GM13976 (cell line): ENCODE measurements at places on chromosomes 1 and 21.

- DNase-seq: no peak
Measured at GRCh38 chr21:42007356-42007940, 2.7 kb downstream of the ZBTB21 start.

GRCh38 chr21:30391492-30392025 is 4.3 kb upstream of the KRTAP13-1 start:
- DNase-seq: no peak

DNA sequence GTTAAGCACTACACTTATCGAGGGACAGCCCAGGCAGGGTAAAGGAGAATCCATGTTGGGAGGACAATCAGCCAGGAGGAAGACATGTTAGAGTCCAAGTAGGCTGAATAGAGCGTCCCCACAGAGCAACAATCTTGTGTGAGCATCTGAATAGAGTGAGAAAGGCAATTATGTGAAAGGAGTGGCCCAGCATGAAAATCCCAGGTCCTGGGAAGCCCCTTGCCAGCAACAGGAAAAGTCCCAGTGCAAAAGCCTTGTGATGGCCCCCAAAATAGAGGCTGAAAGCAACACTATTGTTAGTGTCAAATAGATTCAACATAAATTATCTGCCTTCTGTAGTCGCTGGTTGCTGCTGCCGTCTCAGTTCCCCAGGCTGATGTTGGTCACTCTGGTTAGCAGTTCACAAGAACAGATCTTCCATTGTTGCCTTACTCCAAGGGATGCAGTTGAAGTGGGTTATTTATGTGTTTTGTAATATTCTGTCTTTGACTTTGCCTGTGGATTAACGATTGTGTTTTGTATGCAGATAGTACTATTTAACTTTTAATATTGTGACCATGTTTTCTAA is 12.1 kb upstream of the ABL2 start:
- no peak for DNase-seq

DNA sequence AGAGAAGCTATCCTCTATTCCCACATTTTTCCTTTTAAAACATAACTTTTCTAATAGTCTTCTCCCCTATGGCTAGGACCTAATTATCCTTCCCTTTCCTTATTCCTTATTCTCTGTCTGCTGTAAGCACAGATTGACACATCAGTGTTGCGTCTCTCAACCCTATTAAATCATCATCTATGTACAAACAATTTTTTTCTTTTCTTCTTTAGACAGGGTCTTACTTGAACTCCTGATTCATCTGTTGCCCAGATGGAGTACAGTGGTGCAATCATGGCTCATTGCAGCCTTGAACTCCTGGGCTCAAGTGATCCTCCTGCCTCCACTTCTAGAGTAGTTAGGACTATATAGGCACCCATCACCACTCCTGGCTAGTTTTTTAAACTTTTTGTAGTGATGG is 8.3 kb downstream of the KLHDC9 start:
- DNase-seq: no peak

- DNase-seq: no peak
Measured at GRCh38 chr1:164706606-164706987, 147.6 kb downstream of the PBX1 start.

DNA sequence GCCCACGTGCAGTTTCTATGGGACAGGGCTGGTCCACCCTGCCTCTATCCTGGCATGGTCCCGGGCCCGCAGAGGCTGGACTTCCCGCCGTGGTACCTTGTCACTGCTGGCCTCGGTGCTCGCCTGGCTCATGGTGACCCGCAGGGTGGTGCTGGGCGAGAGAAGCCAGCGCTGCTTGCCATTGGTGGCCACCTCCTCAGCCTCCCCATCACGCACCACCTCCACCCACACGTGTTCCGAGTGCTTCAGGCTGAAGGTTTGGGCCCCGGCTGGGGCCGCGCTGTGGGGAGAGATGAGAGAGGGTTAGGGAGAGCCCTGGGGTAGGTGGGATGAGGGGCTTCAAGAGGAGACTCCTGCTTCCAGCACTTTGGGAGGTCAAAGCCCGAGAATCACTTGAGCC is 14.5 kb downstream of the PADI2 start:
- no peak for DNase-seq

- no peak for DNase-seq
Measured at GRCh38 chr1:73868810-73869336, 329.1 kb downstream of the LRRIQ3 start.

DNA sequence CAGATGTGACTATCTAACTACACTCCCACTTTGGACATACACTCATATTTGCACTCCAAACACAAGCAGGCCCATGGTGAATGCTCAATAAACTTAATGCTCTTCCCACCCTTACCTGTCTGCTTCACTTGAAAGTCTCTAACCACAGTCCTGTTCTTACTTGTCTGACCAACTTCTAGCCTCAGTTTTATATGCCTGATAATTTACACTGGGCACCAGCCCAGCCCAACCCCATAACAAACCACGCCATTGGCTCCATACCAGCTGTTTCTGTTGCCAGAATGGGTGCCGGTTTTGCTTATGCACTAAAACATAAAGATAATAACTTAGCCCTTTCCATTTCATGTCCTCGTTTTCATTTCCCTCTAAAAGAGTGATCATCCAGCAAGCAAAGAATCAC is 395.4 kb downstream of the NTNG1 start:
- DNase-seq: no peak

DNA sequence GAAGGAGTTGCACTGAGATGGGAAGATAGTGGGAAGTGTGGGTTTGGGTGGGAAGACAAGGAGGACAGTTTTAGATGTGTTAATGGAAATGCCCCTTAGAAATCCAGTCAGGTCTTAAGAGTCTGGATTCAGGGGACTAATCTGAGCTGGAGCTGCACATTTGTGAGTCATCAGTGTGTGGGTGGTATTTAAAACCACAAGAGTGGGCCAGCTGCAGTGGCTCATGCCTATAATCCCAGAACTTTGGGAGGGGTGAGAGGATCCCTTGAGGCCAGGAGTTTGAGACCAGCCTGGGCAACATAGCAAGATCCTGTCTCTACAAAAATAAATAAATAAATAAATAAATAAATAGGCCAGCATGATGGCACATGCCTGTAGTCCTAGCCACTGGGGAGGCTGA is 40.9 kb upstream of the SLC6A9 start:
- DNase-seq: no peak

DNA sequence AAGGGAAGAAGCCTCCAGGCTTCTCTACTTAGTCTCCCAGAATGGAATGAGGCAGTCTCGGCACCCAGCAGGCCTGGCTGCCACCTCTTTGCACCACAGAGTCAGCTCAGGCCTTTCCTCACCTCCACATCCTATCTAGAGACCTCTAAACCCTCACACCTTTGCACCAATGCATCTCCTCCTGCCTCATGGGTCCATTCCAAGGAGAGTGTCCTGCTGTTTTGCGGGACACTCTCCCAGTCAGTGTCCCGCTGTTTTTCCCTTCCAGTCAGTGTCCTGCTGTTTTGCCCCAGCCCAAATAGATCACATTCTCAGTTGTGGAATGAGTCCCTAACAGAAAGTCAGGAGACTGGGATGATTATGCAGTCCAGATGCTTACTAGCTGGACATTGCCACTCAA is 185.6 kb upstream of the CAMK1G start:
- no peak for DNase-seq

DNA sequence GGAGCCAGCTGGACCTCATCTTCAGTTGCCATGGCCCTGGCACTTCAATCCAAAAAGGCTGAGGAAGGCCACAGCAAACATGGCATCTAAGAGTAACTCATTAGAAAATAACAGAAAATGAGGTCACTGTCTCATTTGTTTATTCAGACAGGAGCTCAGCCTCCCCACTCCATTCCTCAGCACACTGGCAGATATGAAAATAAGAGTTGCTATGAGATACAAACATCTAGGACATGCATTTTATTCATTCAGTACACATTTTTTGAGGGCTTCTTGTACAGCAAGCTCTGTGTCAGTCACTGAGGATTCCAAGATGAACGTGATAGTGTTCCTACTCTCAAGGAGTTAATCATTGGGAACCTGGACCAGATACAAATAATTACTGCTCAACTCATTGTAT is 32.7 kb upstream of the TMEM125 start:
- no peak for DNase-seq

- no peak for DNase-seq
Measured at GRCh38 chr1:37634244-37634991, at the start of gene RSPO1. Gene RSPO1, minus strand, starts transcription at chr1:37634892. Its CDS starts 5,231 bp downstream, at chr1:37629661.

DNA sequence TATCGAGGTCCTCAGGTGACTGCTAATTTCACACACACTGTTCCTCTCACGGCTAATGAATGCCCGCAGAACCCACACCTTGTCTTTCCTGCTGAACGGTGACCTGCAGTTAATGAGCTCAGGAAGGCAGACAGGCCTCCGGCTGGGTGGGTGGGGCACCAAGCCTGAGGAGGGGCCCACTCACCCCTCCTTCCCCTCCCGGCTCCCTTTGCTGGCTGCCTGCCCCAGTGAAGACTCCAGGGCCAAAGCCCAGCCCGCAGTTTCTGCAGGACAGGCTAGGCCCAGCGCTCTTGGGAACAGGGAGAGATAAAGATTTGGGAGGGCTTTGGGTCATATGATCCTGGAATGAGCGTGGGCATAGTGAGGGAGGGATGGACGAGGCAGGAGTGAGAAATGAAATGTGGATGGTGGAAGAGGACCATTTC is 26.4 kb downstream of the FOXO6 start:
- DNase-seq: no peak

- DNase-seq: peak; percentile 37
Measured at GRCh38 chr1:199041173-199041914, 402.5 kb downstream of the PTPRC start.

DNA sequence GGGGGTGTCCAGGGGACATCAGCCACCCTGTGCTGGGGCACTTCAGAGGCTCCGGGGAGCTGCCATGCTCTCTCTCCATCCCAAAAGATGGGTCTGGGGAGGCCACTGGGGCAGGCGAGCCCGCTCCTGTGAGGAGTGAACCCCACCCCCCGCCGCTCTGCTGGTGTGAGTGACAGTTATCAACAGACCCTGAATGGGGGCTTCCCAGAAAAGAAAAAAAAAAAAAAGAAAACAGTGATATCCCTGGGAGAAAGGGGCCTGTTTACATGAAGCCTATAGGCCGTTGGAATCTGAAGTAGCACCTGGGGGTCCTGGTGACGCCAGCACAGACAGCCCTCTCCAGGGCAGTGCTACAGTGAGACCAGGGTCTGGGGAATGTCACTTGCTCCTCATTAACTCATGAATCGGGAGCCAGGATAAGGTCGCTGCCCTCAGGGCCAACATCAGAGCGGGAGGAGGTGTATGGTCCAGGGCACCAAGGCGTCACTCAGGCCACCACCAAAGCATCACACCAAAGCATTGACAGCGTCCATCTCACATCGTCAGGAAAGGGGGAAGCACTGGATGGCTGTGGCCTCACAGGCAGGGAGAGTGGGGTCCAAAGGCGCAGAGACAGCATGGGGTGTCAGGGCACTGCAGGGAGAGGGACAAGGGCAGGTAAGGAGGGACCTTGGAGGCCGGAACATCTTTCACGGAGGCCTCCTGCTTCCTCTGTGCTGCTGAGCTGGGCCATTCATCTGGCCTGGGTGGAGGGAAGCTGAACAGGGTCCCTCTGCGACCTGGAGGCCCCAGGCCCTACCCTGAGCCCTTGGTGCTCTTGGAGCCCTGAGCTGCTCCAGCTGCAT is 8.4 kb upstream of the NPHP4 start:
- DNase-seq: no peak

DNA sequence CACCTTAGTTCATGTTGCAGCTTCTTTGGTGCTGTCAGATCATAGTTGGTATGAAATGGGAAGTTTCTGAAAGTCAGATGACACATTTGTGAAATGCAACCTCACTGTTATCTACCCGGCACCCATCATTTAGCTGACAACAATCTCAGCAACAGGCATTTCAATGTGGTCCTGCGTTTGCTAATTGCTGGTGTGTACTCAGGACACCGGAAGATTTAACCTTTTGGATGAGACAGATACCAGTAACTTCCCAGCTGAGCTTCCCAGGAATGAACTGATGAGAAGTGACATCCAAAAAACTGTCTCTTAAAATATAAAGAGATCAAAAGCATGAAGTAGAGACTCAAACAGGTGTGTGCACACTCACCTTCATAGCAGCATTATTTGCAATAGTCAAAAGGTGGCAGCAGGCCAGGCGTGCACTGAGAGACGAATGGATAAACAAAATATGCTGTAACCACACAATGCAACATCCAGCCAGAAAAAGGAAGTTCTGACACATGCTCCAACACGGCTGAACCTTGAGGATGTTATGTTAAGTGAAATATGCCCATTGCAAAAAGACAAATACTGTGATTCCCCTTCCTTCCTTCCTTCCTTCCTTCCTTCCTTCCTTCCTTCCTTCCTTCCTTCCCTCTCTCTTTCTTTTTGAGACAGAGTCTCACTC is 7.9 kb upstream of the CLDN14 start:
- DNase-seq: no peak

DNA sequence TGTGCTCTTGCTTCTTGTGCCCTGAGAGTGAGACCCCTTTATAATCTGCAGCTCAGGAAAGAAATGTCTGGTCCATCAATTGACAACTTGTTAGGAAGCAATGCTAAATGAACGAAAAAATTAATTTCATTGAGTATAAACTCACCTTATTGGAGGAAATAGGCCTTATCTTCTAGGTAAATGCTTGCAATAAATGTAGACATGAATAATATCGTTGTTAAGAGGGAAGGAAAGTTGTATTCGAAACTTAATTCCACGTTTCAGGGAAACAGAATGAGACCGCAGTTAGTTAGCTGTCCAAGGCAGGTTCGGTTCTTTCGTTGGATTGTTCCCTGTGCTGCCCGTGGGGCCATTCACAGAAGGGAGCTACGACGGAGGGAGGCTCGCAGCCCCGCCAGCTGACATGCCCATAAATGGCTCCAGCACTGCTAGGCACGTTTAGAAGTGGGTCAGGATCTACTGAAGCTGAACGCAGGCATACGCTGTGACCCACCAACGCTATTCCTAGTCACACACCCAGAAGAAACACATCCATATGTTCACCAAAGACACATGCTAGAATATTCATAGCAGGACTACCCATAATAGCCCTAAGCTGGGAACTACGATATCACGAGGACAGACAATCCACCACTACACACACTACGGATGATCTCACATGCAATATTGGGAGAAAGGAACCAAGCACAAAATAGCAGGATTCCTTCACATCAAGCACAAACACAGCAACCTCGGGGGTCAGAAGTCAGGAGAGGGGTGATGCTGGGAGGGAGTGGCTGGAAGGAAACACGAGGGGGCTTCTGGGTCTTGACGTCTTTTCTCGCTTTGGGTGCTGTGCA is 56.2 kb upstream of the LBR start:
- no peak for DNase-seq

GRCh38 chr1:64537942-64538341 is 68.0 kb downstream of the CACHD1 start:
- DNase-seq: no peak

DNA sequence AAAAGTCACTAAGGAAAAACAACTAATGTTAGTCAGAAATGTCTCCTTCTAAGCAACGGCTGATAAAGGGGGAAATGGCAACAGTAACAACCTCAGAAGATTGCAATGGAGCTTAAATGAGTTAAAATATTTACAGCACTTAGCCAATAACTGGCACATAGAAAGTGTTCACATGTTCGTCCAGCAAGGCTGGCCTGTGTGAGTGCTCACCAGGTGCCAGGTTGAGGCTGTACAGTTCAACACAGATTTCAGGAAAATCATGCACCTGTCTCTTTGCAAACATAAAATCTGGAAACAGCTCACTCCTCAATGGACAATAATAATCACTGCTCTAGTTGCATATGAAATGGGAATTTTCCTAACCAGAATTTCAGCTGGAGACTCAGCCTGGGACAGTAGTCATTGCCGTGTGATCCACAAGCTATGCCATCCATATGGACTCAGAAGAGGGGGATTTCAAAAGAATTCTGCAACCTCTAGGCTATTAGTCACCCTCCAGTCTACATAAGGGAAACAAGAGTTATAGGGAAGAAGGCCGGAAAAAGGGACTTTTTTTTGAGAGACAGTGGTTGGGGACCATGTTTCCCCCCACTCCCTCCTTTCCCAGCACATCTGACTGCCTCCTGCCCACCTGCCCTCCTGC is 68.6 kb downstream of the SYDE2 start:
- no peak for DNase-seq
